ENCODE measurements at places on chromosomes 12 and 14.

- DNase-seq, result no peak
Observed at GRCh38 chr12:113469224-113469948, 2.3 kb downstream of the LHX5 start.

DNA sequence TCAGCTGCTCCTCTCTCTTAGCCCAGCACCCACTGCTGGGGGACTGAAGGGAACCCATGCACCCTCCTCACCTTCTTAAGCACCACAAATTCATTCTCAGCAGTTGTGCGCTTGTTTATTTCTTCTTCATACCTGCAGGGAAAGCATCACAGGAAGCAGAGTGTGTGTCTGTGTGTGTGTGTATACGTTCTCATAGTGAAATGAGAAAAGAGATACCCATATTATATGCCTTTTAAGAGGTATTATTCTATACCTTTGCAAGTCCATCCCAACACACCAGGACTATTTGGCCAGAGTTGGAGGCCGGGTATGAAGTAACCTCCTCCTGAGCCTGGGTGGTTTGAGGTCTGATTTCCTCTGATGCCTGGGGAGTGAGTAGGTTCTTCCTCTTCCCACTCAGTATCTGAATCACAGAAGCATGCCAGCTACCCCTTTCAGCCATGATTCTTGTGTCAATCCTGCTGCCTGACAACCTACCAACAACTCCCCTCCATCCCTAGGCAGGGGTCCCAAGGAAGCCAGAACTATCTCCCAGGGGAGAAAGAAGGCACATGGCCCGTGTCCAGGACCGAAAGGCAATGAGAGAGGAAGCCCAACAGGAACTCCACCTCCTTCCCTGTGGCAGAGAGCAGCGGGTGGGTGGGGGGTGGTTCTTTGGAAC, 3.0 kb downstream of the KRT73 start:
- DNase-seq, result no peak

DNA sequence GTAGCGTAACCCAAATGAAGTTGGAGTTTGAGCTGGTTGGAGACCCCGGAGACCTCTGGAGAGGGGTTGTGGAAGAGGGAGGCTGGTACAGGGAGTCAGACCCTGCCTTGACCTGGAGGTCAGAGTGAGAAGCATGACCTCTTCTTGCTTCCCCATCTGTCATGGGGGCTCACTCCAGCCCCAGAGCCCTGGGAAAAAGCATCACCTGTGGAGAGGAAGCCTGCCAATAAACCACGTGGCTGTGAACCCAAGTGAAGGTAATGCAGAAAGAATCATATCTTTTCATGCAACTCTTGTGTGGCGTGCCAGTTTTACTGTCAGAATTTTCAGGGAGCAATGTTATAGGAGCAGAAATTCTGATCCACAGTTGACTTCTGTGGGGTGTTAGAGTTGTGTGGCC, 178.5 kb upstream of the PRICKLE1 start:
- DNase-seq, result no peak

GRCh38 chr12:114680604-114681069, 3.3 kb downstream of the TBX3 start:
- no peak for DNase-seq

DNA sequence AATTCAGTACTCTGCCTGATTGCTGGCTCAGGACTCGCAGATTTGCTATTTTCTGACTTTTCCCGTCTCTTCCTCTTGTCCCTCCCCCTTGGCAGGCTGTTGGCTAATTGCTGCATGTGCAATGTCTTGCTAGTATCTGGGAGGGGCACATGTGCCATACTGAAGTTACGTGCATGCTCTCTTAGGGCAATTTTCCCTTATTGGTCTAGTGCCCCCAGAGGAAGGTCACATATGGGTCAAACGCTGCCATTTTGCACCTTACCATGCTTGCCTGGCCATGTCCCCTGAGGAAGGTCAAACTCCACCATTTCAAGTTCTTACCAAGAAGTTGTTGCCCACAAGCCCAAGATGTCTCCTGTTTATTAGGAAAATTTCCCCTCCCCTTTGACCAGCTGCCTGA, 13.9 kb upstream of the ERC1 start:
- DNase-seq, result no peak

DNA sequence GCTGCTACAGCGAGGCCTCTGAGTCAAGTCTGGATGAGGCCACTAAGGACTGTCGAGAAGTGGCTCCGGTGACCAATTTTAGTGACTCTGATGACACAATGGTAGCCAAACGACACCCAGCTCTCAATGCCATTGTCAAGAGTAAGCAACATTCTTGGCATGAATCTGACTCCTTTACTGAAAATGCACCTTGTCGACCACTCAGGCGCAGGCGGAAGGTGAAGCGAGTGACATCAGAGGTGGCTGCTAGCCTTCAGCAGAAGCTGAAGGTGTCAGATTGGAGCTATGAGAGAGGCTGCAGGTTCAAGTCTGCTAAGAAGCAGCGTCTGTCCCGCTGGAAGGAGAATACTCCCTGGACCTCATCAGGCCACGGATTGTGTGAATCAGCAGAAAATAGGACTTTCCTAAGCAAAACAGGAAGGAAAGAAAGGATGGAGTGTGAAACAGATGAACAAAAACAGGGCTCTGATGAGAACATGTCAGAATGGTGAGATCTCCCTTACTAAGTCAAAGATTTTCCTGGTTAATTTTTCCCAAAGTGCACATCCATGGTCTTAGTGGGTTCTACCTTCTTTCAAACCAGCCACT, 2.9 kb downstream of the GPATCH2L start:
- no peak for DNase-seq

DNA sequence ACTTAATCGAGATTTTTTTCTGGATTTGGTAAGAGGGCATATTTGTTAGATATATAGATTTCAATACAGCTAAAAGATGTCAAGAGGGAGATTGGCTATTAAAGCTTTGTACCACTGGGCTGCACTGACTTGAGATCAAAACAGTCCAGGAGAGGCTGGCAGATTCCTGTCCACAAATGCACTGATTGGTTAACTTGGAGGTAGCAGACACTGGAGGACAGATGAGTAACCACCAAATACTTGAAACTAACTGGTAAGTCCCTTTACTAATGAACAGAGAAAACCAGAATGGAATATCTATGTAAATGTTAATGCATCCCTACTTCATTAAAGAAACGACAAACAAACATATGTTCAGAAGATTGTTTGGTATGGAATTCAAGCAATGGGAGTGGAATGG, 416.6 kb downstream of the LRIG3 start:
- DNase-seq, result no peak

GRCh38 chr12:6391013-6391412, 7.1 kb downstream of the LTBR start:
- no peak for DNase-seq

DNA sequence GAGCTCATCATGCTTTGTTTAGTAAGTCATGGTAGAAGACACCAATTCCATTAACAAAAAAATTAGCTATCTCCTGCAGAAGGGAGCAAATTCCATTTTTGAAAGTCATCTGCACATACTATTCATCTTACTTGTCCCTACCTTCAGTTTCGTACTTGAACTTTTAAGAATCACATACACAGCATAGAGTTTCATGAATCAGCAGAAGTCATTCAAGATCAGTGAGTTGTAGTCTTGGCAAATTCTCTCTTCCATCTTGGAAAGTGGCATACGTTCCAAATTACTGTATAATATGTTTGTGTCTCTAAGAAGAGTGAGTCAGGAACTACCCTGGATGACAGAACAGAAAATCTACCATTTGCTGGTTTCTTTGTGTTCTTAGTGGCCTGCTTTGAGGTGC, 14.1 kb downstream of the VRK1 start:
- no peak for DNase-seq
